ENCODE measurements at places on chromosomes 12 and 14.
A peak's percentile ranks its signal among the peaks of the same experiment; 100 is the strongest.

DNA sequence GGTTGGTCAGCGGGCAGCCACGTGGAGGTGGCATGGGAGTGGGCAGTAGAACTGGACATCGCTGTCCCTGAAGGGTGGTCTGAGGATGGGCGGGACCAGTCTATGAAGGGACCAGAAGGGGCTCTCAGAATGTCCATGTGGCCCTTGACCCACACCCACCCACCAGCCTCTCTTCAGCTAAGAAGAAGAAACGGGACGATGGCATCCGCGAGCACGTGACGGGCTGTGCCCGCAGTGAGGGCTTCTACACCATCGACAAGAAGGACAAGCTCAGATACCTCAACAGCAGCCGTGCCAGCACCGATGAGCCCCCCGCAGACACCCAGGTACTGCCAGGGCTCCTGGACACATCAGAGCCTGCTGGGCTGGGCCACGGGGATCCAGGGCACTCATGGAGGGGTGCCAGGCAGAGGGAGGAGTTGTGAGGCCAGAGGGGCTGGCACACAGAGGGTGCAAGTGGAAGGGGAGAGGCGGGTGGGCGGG lies 21.3 kb downstream of the SETD1B start:
- DNase-seq: no peak

DNA sequence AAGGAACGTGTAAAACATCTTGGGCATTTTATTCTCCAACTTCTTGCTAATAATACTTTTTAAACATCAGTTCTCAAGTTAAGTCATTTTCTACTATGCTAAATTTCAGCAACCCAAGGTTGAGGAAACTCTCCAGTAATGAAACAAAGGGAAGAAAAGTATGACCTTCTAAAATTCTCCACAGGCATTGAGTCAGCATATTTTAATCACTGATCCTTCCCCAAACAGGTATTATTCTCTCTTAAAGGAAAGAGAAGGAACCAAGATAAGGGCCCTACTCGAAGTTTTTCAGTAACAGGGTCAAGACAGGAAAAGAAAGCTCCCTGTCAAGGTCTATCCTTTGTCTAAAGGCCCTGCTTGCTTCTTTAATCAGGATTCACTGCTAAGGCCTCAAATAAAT lies 3.0 kb downstream of the KICS2 start:
- no peak for DNase-seq

GRCh38 chr14:80464531-80465149 lies 253.3 kb upstream of the DIO2 start:
- DNase-seq: no peak

DNA sequence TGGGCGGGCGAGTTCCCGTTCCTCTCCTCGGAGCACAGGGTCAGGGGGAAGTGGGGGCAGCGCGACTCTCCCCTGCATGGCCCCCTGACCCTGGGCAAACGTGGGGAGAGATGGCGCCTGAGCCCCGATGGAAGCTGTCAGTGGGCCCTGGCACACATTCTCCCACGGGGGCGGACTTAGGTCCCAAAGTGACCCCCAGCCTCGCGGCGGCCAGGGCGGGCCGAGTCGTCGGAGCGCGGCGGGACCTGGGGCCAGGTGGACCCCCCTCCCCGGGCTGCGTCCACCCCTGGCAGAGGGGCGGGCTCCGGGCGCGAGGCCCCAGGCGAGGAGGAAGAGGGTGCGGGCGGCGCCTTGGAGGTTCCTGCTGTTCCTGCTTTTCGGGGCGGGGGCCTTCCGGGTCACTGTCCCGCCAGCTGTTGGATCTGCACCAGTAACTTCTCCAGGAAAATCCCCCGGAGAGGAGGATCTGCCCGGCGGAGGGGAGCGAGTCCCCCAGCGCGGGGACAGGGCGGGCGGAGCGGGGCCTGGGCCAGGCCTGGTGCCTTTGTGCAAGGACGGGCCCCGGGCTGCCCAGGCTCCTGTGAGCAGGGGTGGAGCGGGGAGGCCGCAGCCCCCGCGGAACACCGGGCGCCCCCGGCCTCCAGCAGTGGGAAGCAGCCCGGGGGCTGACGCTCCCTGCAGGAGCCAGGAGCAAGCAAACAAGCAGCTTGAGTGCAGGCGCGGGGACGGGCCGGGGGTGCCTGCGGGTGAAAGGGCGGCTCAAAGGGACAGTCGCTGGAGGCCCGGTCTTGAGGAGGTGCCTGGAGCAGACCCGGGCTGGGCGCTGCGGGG lies 15.3 kb downstream of the TNFAIP2 start:
- DNase-seq: no peak

- DNase-seq: no peak
These were observed 8.5 kb downstream of the ITGB7 start for GRCh38 chr12:53198486-53199110.

- DNase-seq: no peak
These were observed 17.5 kb upstream of the LDHB start for GRCh38 chr12:21675096-21675495.

DNA sequence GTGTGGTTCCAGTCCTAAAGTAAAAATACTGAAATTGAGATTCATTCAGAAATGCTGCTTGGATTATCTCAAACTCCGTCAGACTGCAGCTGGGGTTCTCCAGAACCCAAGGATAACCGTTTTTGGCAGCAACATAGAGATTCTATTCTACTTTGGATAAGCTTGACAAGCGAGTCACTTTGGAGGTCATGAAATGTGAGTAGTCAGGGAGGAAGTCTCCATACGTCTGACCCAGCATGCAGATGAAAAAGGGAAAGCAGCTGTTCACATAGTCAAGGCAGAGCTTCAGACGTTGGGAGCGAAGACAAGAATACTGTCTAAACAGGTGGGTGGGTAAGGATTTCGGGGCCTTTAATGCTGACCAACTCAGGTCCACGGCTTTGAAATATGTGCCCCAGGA lies 14.9 kb upstream of the HSP90B1 start:
- DNase-seq: no peak

DNA sequence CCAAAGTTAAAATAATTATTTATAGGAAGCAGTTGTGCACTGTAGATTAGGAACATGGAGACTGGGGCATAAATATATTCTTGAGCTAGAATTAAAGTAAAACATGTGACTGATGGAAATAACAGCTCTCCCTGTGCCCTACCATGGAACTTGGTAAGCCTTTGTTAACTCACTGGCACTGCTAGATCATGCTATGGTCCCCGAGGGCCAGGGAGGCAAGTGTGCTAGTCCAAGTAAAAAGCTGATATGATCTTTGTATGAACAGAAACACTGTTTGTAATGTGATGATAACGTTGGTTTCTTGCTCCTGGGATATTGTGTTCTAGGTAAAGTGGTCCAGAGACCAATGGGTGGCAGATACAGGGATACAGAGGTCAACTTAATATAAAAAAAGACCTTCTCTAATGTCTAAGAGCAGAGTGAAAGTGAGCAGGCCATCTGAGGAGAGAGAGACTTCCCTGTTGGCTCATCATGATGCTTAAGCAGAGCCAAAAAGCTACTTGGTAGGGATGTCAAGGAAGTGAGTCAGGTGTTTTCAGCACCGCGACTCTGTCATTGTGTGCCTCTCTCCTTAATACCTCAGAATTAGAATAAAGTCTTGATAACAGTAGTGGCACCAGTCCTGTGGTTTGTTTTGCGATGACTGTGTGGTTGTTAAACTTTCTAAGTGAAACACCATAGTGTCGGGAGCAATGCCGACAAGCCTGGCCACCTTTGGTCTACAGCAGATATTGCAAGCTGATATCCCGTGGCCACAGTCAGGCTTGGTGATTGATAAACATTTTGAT lies 27.6 kb downstream of the BICD1 start:
- DNase-seq: no peak

GRCh38 chr12:40825156-40825555 lies 132.9 kb downstream of the CNTN1 start:
- no peak for DNase-seq

DNA sequence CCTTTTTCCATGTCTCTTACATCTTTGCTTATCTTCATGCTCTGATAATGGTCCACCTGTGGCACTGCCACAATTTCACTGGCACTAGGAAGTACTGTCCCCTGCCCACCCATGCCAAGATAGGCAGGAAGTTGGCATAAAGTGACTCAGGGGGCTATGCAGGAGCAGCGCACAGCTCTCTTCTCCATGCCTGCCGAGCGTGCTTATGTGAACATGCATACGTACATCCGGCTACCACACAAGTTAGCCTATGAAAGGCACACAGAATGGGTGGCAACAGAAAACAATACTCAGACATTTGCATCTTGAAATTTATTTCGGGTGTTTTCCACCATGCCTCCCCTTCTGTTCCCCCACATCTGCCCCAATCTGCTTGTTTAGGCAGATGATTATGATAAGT lies 174.4 kb upstream of the GZMB start:
- DNase-seq: no peak

- DNase-seq: no peak
These were observed 185.3 kb downstream of the CACNA1C start for GRCh38 chr12:2238111-2238510.

- DNase-seq: peak; percentile 78
These were observed 2.3 kb upstream of the GLIPR1 start for GRCh38 chr12:75478116-75478794.

DNA sequence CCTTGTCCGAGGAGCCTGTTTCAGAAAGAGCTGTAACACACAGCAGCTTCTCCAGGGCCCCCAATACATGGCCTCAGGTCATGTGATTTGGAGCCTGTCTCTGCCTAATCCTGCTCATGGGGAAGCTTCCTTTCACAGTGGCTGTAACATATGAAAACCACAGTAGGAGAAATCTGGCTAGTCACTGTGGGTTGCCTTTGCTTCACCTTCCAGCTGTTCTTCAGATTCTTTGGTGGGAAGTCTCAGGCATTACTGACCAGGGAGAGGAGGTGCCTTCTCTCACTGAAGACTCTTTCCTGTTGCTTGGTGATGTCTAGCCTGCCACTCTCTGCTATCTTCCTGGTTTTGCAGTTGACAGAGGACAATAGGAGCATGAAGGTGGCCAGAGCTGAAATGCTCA lies 350.6 kb downstream of the DPF3 start:
- DNase-seq: no peak

DNA sequence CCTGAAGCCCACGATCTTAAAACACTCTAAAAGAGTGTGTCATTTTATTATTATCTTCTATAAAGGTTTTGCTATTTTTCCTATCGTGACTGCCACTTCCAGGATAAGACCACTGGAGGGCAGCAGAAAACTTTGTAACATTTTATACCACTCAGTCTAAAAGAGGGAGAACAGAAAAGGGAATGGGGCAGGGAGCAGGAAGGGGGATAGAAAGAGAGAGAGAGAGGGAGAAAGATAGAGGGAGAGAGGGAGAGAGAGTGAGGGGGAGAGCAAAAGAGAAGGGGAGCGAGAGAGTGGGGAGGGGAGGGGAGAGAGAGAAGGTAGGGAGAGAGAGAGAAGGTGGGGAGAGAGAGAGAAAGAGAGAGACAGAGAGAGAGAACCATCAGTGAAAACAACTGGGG lies 2.0 kb upstream of the ART4 start:
- no peak for DNase-seq

- DNase-seq: no peak
These were observed 5.0 kb upstream of the SRSF9 start for GRCh38 chr12:120474616-120474960.

- no peak for DNase-seq
These were observed 1.2 kb downstream of the TAPBPL start for GRCh38 chr12:6452944-6453630.

DNA sequence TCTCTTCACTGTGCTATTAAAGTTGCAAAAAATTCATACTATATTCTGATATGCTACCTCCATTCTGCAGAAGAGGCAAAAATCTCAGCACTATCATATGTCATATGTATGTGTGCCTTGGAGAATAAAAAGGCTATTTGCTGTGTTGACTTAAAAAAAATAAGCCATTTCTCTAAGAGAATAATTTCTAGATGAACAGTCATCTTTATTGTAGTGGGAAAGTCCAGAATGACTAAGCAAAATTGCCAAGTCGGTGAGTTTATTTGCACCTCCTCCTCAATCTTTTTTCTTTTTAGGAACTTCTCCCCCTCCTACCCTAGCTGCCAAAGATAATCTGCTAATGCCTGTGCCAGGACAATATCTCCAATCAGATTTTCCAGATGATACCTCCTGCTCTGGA lies 353.8 kb upstream of the FAR2 start:
- DNase-seq: peak; percentile 17

- DNase-seq: no peak
These were observed 4.1 kb upstream of the AQP5 start for GRCh38 chr12:49957570-49957967.

- peak; percentile 55 for DNase-seq
These were observed 10.6 kb upstream of the MLXIP start for GRCh38 chr12:122067966-122068365.

- DNase-seq: peak; percentile 77
These were observed 19.5 kb downstream of the ATF7IP start for GRCh38 chr12:14384783-14385638.

GRCh38 chr14:68521961-68522509 lies 270.8 kb downstream of the ZFP36L1 start:
- no peak for DNase-seq

DNA sequence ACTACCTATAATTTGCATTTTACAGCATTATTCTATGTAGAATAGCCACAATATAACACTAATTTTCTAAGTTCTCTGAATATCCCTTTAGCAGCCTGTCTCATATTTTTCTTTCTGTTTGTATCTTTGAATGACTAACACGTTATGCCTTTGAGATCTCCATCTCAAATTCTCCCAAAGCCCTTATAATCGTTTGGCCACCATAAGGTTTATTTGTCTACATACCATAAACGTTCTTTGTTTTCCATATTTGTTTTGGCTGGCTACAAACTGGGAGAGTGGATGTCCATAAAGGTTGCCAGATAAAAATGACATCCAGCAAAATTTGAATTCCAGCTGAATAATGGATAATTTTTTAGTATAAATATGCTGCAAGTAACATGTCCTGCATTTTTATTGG lies 203.7 kb downstream of the STXBP6 start:
- DNase-seq: no peak

DNA sequence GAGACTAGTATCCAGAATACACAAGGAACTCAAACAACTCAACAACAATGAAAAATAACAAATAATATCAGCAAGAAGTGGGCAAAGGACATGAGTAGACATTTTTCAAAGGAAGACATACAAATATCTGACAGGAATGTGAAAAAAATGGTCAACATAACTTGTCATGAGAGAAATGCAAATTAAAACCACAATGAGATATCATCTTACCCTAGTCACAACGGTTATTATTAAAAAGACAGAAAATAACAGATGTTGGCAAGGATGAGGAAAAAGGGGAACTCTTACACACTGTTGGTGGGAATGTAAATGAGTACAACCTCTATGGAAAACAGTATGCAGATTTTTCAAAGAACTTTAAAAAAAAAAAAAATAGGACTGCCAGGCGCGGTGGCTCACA lies 20.4 kb downstream of the VWF start:
- DNase-seq: no peak

DNA sequence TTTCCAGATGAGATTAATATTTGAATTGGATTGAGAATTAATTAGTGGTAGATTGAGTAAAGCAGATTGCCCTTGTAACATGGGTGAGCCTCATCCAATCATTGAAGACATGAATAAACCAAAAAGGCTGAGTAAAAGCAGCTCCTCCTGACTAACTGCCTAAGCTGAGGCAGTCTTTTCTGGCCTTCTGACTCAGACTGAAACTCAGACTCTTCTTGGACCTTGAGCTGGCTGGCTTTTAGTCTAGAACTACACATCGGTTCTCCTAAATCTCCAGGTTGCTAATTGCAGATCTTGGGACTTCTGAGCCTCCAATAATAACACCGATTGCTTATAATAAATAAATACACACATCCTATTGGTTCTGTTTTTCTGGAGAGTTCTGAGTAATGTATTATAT lies 24.0 kb downstream of the FKBP11 start:
- DNase-seq: peak; percentile 33

GRCh38 chr14:69818758-69819191 lies 21.7 kb upstream of the SLC10A1 start:
- peak; percentile 25 for DNase-seq

Data from stromal cell of bone marrow (primary cell).